HEK293T (cell line): ENCODE measurements at places on chromosomes 4 and X.

- DNase-seq: no peak
Observed at GRCh38 chr4:11976726-11977263, 548.1 kb upstream of the HS3ST1 start.

- no peak for DNase-seq
Observed at GRCh38 chrX:13932416-13932815, 97.3 kb downstream of the GEMIN8 start.

- DNase-seq: no peak
Observed at GRCh38 chrX:9114245-9114644, 80.3 kb upstream of the FAM9B start.

DNA sequence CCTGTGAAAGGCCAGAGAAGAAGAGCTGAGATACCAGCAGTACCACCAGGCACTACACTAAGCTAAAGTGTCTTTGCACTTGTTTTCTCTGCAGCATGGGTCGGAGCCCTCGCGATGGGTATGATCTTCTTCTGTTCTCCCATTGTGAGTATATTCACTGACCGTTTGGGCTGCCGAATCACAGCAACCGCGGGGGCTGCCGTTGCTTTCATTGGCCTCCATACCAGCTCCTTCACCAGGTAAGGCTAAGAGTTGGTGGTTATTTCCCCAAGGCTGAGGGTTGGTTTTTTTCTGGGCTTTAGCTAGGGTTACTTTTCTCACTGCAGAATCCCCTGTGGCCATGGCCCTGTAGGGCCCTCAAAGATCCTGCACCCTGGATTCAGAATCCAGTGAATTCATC, 93.5 kb downstream of the RLIM start:
- DNase-seq: no peak

DNA sequence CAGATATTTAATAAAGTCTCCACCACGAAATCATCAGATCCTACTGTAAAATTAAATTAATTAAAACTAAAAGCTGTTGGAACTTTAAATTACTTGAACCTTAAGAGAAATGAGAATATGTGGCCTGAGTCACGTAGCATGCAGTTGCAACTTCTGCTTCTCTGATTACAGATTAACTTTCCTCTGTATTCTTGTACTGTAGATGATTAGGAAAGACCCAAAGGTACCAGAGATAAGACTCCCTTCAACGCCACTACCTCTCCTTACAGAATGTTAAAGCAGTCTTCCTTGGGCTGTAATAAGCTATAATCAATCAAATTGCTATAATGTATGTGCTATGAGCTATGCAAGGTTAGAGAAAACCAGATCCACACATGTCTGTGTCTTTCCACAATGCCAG, 47.9 kb downstream of the FAM13A start:
- DNase-seq: no peak

- DNase-seq: no peak
Observed at GRCh38 chrX:118448273-118448783, 47.3 kb upstream of the DOCK11 start.
